Skin of body (tissue), 3 donors: ENCODE measurements at places on chromosomes 16 and 17. TPM values are rescaled to one million over a fixed set of nuclear protein-coding genes. Genes with fewer than 3 reads are reported as not detected.

Gene PRSS27
- 0.39 TPM for total RNA-seq

Gene KCTD5
- 13.6 TPM for total RNA-seq

Gene CXCL16
- 6.5 TPM for total RNA-seq

Gene ITGB3
- total RNA-seq = 11.6 TPM

Gene MYH8
- 442 TPM for total RNA-seq

Gene ZNF385C
- total RNA-seq = 1.3 TPM

Gene LYZL6
- not detected for total RNA-seq

Gene SOX15
- 7.8 TPM for total RNA-seq

Gene CNGB1
- total RNA-seq = 0.20 TPM

Gene MYO15B
- total RNA-seq = 117 TPM

DNA sequence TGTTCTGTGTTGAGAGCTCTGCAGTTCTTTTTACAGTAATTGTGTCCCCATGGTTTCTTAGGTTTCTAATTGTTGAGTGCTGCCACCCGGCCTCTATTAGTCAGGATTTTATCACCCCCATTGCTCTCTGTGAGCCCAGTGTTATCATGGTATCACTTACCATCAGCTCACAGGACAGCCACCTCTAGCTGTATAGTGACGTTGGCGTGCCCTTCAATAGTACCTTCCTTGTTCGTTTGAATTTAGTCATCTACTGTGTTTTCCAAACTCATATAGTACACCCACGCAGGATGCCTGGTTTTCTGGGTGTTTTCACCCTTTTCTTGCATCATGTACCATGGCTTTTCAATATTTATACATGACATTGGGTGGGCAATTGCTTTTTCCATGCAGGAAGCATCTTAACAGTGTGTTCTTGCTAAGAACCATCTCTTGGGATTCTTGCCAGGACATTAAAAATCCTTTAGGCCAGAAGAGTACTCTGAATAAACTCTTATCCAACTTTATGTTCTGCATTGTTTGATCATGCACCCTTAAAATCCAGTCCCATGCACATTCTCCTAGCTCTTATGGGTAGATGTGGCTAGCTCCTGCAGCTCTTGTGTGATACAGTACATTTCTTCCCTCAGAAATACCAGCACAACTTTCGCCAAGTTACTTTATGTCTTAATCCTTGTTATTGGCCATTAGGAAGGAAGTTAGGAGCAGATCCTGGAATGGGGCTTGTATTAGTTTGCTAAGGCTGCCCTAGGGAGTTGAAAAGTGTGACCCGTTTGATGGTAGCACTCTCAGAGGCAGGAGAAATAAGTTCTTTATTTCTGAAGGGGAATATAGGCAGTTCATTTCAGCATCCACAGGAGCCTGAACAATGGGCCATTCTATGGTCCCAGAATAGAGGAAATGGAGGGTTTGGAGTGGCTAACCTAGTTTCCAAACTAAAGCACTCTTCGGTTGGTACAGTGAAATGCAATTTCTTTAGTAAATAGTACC lies 11.3 kb upstream of the ABCA10 start:
- no peak for DNase-seq

- peak; percentile 53 for DNase-seq
These were observed 2.5 kb downstream of the ALOX15B start for GRCh38 chr17:8041249-8041928.

DNA sequence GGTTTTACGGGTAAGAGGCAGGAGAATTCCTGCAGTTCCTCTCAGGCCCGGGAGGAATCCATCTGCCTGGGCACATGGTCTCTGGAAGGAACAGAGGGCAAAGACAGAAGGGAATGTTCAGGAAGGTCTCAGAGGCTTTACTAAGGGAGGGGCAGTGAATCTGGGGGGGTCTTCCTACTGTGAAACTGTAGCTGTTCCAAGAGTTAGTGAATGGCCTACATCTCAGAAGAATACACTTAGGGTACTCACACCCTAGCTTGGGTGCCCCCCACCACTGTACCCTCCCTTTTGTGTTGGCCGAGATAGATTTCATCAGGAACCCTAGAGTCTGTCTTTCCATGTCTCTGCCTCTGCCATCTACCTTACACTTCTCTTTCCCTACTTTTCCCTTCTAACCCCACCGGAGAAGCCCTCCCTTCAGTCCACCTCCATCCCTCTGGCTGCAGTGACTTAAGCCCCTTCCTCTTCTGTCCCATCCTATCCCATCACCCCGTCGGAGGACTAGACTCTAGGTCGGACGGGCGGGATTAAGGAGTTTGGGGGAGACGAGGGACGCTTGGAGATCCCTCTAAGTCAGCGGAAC lies 316 bp downstream of the DLG4 start:
- DNase-seq = no peak

GRCh38 chr16:24800586-24800985 lies 45.2 kb upstream of the SLC5A11 start:
- DNase-seq = no peak

- DNase-seq = no peak
These were observed 26.0 kb downstream of the NECAB2 start for GRCh38 chr16:83994087-83994486.

DNA sequence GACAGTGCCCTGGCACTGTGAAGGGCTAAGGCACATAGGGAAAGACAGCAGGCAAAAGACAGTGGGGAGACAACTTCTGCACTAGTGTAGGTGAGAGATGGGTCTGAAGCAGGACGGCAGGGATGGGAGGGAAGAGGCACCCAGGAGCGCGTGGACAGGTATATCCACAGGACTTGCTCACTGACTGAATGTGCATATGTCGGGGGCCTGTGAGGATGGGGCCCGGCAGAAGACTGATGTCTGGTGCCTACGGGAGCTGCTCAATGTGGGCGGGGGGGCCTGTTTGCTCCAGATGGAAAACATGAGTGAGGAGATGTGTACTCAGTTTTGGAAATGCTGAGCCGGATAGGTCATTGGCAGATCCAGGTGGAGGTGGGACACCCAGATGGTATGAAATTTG lies 47.3 kb upstream of the PMFBP1 start:
- DNase-seq = no peak

- DNase-seq = no peak
These were observed 18.6 kb upstream of the SPN start for GRCh38 chr16:29644338-29644857.

- DNase-seq = no peak
These were observed 50.6 kb downstream of the RMI2 start for GRCh38 chr16:11395949-11396240.

DNA sequence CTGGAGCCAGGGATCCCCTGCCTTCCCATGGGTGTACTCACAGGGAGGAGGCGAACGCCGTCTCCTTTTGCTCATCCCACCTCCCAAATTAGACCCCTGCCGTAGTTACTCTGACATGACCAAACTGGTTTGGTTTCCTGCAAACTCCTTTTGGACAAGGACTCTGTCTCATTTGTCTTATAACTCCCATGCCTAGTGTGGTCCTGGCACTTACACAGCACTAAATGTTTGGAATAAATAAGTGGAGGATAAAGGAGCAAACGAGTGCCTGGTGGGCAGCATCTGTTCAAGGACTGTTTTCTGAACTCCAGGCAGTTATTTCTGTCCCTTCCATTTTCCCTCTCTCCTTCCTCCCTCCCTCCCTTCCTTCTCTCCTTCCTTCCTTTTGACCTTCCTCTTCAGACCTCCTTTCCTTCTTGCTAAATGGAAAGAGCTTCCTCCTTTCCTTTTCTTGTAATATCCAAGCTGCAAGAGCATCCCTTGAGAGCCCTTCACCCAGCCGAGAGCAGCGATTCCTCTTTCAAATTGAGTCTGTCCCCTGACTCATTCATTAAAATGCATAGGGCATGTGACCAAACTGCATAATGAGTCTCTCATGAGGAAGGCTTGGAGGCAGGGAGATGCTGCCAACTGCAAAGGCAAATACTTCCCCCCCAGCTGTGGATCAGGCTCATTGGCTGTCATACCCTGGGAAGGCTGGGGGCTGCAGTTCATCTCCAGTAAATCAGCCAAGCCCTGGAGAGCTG lies 36.8 kb downstream of the CHD9 start:
- peak; percentile 99 for DNase-seq

GRCh38 chr16:57889522-57889921 lies 81.4 kb downstream of the CNGB1 start:
- DNase-seq = no peak

DNA sequence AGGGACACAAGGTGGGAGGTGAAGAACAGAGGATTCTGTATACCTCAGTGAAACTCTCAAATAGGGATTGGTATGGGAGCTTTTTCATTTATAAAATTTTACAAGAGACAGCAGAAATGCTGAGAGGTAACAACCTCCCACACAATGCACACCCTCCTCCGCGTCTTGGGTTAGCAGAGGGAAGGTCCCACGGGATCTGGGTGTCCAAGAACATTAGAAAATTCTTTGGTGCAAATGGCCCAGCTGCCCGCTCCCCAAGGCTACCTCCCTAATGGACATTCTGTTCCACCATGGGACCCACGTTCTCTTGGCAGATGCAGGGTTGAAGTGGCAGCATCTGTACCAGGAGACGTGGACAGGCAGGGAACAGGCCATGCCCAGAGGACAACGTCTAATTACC lies 22.5 kb downstream of the GPR139 start:
- no peak for DNase-seq

GRCh38 chr16:3118204-3118790 lies 5.9 kb downstream of the ZNF205 start:
- DNase-seq = no peak

DNA sequence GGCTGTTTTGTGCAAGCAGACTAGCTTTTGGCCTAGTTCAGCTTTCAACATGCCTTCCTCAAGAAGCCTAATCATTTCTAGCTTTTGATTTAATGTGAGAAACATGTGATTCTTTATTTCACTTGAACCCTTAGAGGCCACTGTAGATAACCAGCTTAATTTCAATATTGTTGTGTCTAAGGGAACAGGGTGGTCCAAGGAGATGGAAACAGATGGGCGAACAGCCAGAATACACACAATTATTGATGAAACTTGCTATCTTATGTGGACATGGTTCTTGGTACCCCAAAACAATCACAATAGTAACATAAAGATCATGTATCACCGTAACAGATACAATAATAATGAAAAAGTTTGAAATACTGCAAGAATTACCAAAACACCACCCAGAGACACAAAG lies 4.8 kb downstream of the NPRL3 start:
- no peak for DNase-seq

DNA sequence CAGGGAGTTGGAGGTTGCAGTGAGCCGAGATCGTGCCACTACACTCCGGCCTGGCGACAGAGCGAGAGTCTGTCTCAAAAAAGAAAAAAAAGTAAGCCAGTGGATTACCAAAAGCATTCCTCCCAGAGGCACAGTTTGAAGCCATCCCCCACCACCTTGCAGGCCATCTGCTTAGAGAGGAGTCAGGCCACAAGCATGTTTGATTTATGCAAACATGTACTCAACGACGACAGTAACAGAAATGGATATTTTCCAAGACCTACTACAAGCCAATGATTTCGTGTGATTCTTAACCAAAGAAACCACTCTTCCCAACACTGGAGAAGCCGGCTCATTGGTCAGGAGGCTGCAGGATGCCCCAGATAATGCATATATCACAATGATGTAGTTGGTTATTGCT lies 34.8 kb downstream of the MYH13 start:
- peak; percentile 28 for DNase-seq

DNA sequence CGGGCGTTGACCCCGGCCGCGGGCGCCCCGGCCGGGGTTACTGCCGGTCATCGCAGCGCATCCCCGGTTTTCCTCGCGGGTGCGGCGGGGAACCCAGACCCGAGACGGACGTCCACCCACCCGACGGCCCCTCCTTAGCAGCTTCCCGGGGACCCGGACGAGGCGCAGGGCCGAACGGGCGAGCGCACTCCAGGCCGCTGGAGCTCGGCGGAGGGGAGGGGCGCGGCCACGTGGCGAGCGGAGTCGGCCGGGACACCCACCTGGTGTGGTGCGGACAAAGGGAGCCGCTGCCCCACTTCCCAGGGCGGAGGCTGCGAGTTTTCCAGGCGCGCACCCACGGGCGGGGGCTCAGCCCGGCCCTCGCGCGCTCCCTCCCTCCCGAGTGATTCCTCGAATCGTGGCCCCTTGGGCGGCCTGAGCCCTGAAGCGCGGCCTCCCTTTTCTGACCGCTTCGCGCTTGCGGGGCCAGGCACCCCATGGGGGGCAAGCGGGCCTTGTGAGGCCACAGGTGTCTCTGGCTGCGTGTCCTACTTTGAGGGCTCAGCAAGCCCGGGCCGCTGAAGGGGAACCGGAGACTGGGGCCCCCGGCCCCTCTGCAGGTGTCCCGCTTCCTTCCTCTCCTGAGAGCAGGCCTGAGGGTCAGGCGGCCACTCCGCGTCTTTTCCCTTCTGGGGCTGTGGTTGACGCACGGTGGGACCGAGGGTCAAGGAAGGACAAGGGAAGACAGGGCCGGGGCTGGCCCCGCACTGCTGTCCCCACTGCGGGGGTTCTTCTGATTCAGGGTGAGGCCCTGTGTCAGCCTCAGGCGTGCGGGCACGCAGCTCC lies 1.1 kb upstream of the FASN start:
- no peak for DNase-seq

DNA sequence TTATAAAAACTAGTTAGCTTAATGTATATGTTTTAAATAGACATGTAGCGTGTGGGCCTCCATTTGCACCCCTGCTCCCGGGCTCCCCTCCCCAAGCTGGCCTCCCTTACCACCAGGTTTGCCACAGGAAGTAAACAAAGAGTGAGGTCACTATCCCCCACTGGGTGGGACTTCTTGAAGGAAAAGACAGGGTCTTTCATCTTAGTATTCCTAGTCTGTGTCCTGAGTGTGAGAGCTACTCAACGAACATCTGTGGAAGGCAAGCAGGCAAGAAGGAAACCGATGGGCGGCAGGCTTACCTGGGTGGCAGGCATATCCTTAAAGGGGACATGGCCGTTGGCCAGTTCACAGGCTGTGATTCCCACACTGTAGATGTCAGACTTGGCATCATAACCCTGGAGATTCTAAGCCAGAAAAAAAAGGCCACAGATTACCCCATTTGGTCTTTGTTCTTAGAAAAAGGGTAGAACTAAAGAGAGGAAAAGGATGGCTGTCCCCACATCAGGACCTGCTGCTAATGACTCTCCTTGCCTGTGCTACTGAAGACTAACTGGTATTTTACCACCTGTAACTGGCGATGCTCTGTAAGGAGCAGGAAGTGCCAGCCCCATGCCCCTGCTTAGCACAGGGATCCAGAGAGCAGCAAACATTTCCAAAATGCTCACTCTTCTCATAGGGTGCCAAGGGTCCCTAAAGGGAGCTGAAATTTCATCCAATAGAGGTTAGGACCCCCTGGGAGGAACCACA lies 6.6 kb upstream of the LIMD2 start:
- no peak for DNase-seq

DNA sequence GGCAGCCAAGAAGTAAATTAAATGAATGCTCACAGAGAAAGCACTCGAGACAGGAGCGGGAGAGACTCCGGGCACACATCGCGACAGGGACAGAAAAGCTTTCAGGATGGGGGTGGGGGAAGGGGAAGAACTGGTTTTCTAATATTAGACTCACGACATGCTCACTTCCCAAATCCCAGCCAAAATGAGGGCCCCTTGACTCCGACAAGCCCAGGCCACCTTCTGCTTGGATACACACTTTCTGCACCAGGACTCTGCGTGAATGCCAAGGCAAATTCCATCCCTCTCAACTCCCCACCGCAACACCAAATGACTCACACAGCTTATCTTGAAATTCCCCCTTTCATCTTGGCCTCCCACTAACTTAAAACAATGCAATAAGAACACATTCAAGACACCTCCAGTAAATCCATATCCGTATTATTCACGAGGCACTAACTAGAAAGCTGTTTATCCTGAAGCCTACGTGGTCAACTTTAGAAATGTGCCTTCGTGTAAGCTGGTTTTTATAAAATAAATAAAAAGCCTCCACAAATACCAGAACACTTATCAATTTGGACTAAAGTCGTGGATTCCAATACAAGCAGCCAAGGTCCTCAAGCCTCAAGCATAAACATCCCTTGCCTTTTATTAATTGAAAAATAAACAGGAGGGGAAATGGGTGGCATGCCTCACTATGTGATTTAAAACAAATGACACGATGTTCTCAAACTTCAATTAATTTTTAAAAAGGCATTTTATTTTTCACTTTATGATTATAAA lies 46.1 kb downstream of the NXN start:
- DNase-seq = peak; percentile 37
